Sciatic nerve (tissue), 2 donors: ENCODE measurements at places on chromosomes 6 and 20.

DNA sequence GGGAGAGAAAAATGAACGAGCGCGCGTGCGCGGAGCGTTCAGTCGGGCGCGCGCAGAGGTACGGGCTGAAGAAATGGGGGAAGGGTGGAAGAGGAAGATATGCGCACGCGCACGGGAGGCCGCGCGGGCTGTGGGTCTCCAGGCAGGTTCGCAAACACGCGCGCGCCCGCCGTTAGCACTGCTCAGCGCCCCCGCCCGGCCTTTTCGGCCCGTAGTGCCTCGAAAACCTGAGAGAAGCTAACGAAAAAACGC, 393 bp downstream of the BCLAF1 start:
- peak; percentile 94 for DNase-seq

DNA sequence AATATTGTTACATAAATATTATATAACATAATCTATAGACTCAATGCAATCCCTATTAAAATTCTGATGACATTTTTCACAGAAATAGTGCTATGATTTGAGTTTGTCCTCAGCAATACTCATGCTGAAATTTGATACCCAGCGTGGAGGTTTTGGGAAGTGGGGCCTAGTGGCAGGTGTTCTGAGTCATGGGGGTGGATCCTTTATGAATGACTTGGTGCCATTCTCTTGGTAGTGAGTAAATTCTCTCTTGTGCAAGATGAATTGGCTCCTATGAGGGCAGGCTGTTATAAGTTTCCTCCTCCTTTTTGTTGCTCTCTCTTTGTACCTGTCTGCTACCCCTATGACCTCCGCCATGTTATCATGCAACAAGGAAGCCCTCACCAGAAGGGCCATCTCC, 65.8 kb downstream of the SHPRH start:
- DNase-seq, result no peak

DNA sequence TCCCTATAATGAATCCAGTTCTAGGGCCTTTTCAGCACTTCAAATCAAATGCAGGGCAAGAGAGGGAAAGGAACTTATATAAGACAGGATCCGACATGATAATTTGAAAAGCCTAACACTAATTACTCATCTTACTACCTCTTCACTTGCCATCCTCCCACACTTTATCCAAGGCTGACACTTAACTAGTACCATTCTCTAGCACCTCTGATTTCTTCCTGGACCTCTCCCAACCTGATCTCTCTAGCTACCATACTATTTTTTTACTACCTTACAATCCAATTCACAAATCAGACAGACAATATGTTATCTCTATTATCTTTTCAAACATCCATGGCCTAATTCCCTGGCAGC, 50.4 kb downstream of the BTBD9 start:
- no peak for DNase-seq

DNA sequence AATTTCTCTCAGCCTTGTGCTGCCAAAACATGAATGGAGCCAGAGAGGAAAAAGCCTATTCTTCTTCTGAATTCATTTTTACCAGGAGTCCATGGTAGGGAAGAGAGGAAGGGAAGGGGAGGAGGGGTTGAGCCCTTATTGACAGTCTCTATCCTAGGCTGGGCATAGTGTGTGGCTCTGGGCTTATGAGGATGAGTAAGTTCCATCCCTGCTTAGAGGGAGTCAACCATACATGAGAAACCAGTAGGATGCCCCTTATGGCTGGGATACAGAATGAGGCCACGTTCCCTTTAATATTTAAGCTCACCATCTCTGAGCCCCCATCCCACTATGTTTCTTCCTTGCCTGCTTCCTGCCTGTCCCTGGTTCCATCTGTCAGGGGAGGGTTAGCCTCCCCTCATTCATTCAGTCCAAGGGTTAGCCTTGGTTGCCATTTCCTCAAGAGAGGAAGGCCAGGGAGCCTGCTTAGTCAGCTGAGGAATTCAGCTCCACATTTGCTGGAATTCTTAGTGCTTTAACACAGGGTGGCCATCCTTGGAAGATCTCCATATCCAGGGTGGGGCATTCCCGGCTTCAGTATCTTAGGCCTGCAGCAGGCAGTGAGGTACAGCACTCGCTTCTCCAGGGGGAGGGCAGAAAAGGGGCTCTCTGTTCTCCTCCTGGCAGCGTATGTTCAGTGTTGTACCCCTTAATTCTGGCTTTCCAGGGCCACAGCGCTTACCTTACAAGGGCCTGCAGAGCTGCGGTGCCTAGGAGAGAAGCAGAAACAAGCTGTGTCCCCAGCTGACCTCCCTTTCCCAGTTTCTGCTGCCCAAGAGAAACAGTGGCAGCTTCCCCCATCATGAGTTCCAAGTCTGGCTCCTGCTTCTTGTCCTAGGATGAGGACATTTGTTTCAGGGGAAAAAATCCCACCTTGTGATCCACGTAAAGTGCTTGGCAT, 12.5 kb downstream of the SIRT5 start:
- no peak for DNase-seq

DNA sequence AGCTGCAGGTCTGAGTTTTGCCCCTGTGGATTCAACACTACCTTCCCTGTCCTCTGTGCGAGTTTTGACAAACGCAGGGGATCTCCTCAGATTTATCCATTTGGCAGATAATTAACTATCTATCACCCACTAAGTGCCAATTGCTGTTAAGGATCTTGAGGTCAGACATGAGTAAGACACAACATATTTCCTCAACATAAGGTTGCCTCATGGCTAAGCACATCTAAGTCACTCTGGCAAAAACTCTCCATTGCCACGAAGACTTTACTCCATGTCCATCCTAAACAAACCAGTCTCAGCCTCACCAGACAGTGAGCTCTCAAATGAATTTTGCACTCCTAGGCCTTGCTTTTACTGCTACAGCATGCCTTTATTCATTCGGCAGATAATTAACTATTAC, 408.4 kb downstream of the MAFB start:
- DNase-seq, result no peak

- peak; percentile 92 for DNase-seq
Observed at GRCh38 chr6:33672808-33673207, 38.7 kb downstream of the UQCC2 start.

- DNase-seq, result peak; percentile 84
Observed at GRCh38 chr20:33490023-33490933, at the start of gene CBFA2T2. CBFA2T2 (plus strand) TSS chr20:33490096; CDS start chr20:33490268, 172 bp downstream.

DNA sequence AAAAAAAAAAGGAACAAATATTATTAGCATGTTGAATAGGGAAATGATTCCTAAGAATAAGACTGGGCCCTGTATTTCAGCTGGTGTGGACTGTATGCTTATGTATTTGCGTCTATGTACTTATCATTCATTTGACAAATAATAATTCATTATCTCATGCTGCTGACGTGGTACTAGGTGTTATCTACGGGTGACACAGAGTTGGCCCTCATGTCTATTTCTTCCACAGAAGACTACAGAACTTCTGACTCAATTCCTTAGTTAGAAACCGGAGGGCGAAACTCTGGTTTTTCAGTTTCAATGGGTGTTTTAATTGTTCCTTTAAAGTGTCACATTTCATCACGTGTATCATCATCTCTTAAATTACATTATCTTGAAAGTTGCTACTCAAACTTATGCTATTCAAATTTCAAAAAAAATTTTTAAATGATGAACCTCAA, 305.9 kb downstream of the CLIC5 start:
- no peak for DNase-seq

- no peak for DNase-seq
Observed at GRCh38 chr20:20710443-20711315, 1.8 kb downstream of the RALGAPA2 start.

DNA sequence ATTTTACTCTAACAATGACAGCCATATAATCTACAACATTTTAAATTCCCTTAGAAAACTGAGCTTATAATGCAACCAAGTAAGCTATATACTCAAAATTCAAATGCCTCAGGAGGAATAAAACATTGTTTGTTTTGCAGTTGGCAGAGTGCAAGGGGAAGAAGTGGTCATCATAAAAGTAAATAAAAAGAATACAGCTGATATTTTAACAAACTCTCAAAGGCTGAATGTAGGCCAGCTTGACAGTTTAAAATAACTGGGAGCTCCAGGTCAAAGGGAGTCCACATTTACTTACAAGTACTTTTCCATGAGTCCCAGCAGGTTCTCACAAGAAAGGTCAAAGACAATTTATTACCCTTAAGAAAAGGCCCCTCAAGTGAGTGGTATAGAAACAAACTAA, 589.8 kb downstream of the BCKDHB start:
- DNase-seq, result no peak

DNA sequence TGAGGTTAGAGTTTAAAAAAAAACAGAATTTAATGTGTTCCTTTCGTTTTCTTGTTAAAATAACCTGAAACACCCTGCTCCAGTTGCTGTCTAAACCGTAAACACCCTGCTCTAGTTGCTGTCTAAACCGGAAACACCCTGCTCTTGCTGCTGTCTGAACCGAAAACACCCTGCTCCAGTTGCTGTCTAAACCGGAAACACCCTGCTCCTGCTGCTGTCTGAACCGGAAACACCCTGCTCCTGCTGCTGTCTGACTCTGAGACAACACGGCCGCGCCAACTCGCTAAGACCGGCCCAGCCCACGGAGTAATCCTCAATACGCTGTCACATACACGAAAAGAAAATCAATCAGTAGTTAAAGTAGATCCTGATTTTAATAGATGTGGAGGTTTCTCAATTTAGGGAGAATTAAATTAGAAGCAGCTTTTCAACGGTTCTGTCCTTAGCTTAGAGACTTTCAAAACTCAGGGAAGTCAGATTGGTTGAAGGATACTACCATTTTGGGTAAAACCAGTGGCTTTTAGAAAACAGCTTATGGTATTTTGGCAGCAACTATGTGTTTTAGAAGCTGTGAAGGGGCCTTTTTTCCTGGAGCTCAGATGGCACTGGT, 98.3 kb downstream of the RAMACL start:
- peak; percentile 73 for DNase-seq

- no peak for DNase-seq
Observed at GRCh38 chr20:60242836-60243505, 284.7 kb downstream of the CDH26 start.

DNA sequence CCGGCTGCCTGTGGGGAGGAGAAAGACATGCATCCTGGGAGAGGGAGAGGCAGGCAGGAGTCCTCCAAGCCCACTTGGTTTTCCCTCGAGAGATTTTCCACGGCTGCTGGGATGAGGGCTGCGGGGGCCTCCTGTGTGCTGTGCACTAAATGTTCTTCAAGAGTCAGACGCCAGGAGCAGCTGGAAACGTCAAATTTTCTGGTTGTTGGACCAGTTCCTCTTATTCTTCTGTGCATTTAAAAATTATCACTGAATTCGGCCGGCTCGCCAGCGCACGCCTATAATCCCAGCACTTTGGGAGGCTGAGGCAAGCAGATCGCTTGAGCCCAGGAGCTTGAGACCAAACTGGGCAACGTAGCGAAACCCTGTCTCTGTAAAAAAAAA, 32.8 kb upstream of the NTSR1 start:
- DNase-seq, result no peak

- DNase-seq, result no peak
Observed at GRCh38 chr6:144805049-144805448, 519.9 kb downstream of the UTRN start.

DNA sequence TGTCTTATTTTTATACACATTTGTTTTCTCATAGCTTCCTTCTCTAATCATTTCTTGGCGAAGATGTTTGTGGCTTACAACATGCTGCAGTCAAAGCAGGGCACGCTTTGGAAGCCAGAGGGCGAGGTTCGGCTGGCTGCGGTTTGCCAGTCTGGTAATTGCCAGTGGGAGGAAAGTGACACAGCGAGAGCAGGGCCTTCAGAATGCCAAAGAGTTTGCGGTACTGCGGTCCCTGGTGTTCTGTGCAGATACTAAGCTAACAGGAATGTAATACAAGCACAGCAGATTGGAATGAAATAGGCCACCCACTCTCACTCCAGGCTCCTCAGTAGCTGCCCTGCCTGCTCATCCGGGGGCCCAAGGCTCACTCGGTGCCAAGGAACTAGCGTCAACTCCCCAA, 58.7 kb upstream of the TGM3 start:
- DNase-seq, result peak; percentile 67

GRCh38 chr6:69280858-69281257, 516.0 kb downstream of the LMBRD1 start:
- no peak for DNase-seq

DNA sequence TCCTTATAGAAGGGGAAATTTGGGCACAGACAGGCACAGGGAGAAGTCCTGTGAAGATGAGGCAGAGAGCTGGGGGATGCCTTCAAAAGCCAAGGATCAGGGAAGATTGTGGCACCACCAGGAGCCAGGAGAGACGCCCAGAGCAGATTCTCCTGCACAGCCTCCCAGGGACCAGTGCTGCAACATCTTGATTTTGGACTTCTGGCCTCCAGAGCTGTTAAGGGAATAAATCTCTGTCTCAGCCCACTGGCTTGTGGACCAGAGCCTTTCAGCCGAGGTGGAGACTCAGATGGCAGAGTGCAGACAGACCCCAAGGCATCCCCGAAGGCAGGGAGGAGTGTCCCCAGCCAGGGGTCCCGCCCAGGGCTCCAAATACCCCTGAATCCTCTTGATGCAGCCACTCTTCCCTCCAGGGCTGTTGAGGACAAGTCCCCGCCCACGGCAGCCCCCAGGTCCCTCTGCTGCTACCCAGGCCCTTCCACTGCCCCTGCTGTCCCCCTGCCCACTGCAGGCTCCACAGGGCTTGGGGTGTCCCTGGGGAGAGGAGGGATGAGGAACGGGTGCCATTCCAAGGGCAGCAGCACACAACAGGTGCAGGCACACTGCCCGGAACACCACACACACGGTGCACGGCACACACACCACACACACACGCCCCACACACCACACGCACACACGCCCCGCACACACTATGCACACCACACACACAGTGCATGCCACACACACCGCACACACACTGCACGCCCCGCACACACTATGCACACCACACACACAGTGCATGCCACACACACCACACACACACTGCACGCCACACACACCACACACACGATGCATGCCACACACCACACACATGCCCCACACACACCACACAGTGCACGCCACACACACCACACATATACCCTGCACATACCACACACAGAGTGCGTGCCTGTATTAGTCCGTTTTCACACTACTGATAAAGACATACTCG, 311.4 kb downstream of the TAF4 start:
- DNase-seq, result no peak

DNA sequence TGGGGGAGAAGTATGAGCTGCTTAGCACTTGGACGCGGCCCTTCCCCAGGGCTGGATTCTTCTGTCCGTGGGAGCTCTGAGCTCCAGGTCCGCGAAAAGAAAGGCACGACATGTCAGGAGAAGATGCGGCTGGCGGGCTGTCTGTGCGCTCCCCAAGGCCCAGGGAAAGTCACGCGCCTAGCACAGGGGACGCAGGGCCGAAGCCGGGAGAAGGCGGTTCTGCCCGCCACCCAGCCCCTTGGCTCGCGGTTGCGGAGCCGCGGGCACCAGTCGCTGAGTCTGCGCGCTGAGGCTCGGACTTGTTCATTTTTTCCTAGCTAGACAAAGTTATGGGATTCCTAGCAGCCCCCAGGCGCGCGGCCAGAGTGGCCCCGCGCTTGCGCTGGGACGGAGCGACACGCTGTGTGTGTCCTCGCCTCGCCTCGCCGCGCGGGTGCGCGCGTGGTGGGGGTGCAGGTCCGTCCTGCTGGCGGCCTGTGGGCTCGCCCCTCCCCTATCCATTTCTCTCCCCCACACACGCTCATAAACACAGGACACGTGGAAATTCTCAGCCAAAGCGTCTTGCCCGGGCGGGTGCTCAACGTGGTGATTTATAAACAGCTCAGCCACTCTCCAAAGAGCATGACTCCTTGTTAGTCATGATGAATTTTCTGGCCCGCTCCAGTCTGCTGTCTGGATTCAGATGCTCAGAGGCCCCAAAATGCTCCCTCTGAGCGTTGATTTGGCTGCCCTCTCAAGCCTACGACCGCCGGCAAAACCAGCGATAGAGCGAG, 1.9 kb upstream of the POU3F2 start:
- DNase-seq, result no peak

GRCh38 chr6:56567501-56567900, 75.2 kb downstream of the DST start:
- DNase-seq, result no peak
